Ovary (tissue), 10 donors: ENCODE measurements at places on chromosomes 4 and X.
A peak's percentile ranks its signal among the peaks of the same experiment; 100 is the strongest.

DNA sequence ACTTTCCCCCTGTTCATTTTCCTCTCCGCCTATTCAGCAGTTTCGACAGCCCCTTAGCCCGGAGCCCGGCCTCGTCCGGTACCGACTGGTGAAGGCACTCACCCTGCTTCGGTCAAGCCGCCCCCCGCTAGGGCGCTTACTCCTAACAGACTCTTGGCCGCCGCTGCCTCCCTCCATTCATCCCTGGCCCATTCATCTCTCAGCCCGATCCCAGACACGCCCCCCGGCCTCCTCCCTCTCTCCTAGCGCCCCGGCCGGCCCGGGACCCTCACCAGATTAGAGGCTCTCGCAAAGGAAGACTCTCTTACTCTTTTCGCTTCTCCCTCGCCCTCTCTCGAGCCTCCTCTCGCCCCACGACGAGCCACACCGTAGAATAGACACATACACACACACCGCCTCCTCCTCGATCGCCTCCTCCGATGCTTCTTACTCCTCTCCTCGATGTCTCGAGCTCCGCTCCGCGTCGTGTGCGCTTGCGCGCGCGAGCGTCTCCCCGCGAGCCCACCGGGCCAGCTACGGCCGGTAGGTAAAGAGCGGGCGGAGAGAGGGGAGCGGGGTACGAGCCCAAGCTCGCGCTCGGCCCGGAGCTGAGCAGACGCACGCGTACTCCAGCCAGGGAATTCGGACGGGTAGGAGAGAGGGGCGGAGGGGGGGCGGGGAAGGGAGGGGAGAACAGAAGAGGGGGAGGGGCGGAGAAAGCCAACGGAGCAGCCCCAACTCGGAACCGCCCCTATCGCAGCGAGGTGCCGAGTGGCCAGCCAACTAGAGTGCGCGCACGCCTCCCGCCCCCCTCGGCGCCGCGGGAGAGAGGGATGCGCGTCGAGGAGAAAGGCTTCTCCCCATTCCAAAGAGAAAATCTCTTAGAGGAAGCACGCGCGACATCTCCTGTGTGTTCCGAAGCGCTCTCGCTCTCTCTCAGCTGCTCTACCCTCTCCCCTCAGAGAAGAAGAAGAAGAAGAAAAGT lies at the start of gene WNK3:
WNK3 (minus strand) TSS at position 633 of the 964 bp plus-strand sequence.
- no peaks in the 10 kb centered on the region for H3K4me1 ChIP-seq
- no peaks in the 10 kb centered on the region for H3K27me3 ChIP-seq
- peak; percentile 90 for DNase-seq
- H3K27ac ChIP-seq: peak within 1 kb of the TSS; percentile 98
- no peaks in the 10 kb centered on the region for H3K36me3 ChIP-seq

DNA sequence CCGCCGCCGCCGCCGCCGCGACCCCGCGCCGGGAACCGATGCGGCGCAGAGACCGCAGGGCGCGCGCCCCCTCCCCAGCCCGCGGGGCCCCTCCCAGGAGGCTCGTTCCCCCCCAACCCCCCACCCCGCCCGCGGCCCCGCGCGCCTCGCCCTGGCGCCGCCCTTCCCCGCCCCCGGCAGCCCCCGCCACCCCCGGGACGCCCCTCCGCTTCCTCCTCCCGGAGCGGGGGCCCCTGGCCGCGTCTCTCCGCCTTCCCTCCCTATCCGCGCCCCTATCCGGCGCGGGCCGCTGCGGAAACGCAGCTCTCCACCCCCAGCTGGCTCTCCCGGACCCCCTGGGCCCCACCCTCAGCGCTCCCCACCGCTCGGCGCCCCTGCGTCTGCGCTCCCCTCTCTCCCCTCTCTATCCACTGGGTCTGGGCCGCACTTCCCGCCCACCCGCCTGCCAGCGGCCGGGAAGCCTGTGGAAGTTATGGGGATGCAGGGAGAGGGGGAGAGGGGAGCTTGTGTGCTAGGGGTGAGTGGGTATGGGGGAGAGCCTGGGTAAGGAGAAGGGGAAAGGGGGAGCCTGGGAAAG lies at the start of gene TMEM271:
TMEM271 (minus strand) TSS at position 51 of the 577 bp plus-strand sequence. CDS start 233 bp downstream, outside the sequence.
- no peaks in the 10 kb centered on the region for H3K27me3 ChIP-seq
- no peak within 1 kb of the TSS for H3K4me3 ChIP-seq
- no peak within 1 kb of the TSS for H3K27ac ChIP-seq
- peaks cover 1% of the 10 kb centered on the region for H3K4me1 ChIP-seq
- no peaks in the 10 kb centered on the region for H3K36me3 ChIP-seq

DNA sequence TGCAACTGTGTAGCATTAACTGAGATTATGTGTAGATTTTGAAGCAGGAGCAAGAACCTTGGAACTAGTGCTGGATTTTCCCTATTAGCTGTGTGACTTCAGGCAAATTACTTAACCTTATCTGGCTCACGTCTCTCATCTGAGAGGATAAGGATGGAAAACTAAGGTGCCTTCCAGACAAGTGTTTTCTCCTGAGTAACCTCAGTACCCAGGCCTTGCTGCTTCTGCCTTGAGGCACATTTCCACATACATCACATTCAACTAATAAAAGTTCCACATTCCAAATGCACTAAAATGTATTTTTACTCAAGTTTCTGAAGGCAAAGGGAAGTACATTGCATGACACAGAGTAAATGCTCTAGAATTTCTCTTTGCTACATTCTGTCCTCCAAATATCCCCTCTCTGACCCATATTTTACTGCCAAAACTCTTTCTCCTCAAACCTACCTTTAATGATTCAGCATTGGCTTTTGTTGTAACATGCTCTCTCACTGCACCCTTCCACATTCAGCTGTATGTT lies 195.4 kb upstream of the ADGRL3 start:
- H3K4me3 ChIP-seq: no peak overlapping the region
- H3K27me3 ChIP-seq: no peaks in the 10 kb centered on the region
- no peaks in the 10 kb centered on the region for H3K4me1 ChIP-seq
- no peaks in the 10 kb centered on the region for H3K36me3 ChIP-seq
- no peak overlapping the region for H3K27ac ChIP-seq

- no peaks in the 10 kb centered on the region for H3K4me1 ChIP-seq
- no peaks in the 10 kb centered on the region for H3K27me3 ChIP-seq
- no peaks in the 10 kb centered on the region for H3K36me3 ChIP-seq
- H3K27ac ChIP-seq: no peak overlapping the region
- H3K4me3 ChIP-seq: no peak overlapping the region
These were observed 33.1 kb downstream of the ENPEP start for GRCh38 chr4:110508827-110509710.

DNA sequence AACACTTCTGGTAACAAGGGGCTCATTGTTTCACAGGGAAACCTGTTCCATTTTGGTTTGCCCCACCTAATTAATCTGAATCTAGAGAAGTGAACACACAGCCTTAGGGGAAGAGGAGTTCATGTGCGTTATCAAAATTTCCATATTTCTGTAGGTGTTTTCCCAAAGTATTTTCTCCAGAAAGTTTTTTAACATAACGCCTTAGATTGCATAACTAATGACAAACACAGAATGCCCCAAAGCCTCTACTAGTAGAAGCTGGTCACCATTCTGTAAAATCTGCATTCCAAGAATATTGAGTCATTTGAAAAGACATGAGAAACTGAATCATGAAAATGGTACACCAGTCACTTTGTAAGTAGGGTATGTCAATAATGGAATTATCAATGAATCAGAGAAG lies 41.1 kb downstream of the IL13RA2 start:
- no peak overlapping the region for H3K27ac ChIP-seq
- no peaks in the 10 kb centered on the region for H3K36me3 ChIP-seq
- no peaks in the 10 kb centered on the region for H3K27me3 ChIP-seq

DNA sequence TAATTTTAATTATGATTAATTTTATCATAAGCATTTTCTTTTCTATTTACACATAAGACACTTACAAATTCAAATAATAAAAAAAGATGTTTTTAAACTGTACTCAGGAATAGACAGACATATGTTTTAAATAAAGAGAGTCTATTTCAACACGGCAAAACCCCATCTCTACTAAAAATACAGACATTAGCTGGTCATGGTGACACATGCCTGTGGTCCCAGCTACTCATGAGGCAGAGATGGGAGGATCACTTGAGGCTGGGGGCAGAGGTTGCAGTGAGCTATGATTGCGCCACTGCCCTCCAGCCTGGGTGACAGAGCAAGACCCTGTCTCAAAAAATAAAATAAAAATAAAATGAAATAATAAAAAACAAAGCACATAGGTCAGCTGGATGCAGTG lies 14.8 kb downstream of the FAM9B start:
- H3K4me3 ChIP-seq: no peak overlapping the region
- H3K4me1 ChIP-seq: no peaks in the 10 kb centered on the region
- H3K27me3 ChIP-seq: no peaks in the 10 kb centered on the region
- H3K27ac ChIP-seq: no peak overlapping the region
- no peak for DNase-seq

DNA sequence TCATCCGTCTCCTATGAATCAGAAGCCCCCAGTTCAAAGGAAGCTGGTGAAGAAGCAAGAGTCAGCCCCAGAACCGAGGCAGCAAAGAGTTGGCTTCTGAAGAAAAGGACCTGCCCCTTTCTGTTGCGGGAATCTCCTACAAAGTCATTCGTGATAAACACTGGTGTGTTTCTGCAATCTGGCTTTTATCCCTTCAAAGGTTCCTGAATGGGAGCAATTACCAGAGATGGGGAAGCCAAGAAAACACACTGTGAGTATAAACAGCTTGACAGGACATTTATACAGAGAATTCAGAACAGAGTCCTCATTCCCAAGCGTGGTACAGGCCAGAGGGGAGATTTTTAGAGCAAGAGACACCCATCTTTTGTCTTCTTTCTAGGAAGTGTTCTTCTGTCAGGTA lies 226.8 kb upstream of the LNX1 start:
- H3K4me3 ChIP-seq: no peak overlapping the region
- no peak for DNase-seq
- H3K36me3 ChIP-seq: no peaks in the 10 kb centered on the region
- H3K27ac ChIP-seq: no peak overlapping the region
- no peaks in the 10 kb centered on the region for H3K27me3 ChIP-seq

DNA sequence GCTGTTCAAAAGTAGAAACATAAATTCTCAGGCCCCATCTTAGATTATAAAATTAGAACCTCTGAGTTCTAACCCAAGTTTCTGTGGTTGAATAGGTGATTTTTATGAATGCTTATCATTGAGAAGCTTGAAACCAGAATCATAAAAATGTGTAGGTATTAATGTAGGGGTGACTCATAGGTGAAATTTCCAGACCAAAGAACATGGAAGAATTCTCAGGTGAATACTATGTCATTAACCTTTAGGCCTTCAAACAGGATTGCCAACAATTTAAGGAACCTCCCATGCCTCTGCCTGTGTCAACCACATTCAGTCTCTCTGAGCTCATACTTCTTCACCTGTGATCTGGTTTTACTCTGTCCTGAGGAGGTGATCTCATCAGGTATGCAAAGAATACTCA lies 177.8 kb downstream of the NPFFR2 start:
- no peak for DNase-seq
- H3K27me3 ChIP-seq: no peaks in the 10 kb centered on the region
- H3K27ac ChIP-seq: no peak overlapping the region
- H3K4me1 ChIP-seq: no peaks in the 10 kb centered on the region

- H3K27me3 ChIP-seq: no peaks in the 10 kb centered on the region
- H3K4me3 ChIP-seq: no peak overlapping the region
- no peaks in the 10 kb centered on the region for H3K36me3 ChIP-seq
- DNase-seq: no peak
These were observed 331.0 kb upstream of the PCDH10 start for GRCh38 chr4:132818091-132818490.

GRCh38 chrX:102840871-102841705 lies 96.0 kb upstream of the RAB40AL start:
- H3K27ac ChIP-seq: no peak overlapping the region
- no peaks in the 10 kb centered on the region for H3K36me3 ChIP-seq
- H3K4me1 ChIP-seq: no peaks in the 10 kb centered on the region
- H3K27me3 ChIP-seq: no peaks in the 10 kb centered on the region
- no peak for DNase-seq
- no peak overlapping the region for H3K4me3 ChIP-seq

- no peak for DNase-seq
- no peaks in the 10 kb centered on the region for H3K36me3 ChIP-seq
- H3K4me3 ChIP-seq: no peak overlapping the region
- no peak overlapping the region for H3K27ac ChIP-seq
- no peaks in the 10 kb centered on the region for H3K27me3 ChIP-seq
These were observed 52.8 kb upstream of the CLNK start for GRCh38 chr4:10737337-10737736.

DNA sequence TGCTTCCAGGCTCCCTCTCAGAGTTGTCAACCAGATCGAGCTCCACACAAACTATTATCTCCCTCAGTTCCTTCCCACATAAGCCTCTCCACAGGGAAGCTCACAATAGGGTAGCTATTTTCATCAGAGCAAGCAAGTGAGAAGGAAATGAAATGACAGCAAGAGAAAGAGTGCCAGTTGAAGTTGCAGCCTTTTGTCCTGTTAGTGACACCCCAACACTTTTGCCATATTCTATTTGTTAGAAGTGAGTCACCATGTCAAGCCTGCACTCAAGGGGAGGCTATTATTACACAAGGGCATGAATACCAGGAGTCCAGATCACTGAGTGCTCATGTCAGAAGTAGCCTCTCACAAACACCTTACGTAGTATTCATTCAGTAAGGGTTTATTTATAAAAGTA lies 266.3 kb upstream of the NOCT start:
- H3K27me3 ChIP-seq: no peaks in the 10 kb centered on the region
- H3K4me3 ChIP-seq: no peak overlapping the region
- no peaks in the 10 kb centered on the region for H3K36me3 ChIP-seq
- H3K4me1 ChIP-seq: no peaks in the 10 kb centered on the region
- no peak overlapping the region for H3K27ac ChIP-seq
- no peak for DNase-seq

DNA sequence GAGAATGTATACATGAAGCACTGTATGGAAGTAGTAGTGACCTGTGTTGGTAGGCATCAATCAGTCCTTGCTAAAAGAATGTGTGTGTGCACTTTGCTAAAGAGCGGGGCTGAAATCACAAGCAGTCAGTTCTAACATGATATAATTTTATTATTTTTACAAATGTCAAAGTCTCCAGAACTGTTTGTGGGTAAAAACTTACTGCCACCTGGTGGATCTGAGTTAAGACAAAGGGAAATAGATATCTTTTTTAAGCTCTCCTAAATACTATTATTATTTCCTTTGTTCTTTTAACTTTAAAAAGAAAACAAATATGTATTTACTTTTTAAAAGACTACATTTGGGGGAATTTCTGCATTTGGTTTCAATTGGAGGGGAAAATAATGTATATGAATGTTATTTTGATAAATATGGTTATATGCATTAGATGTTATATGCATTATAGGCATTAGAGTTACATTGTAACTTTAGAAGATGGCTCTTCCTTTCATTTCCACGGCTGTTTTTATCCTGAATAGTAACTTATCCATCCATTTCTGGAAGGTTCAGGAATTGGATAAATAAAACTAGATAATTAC lies 7.8 kb upstream of the CLOCK start:
- H3K4me1 ChIP-seq: no peaks in the 10 kb centered on the region
- DNase-seq: no peak
- H3K27me3 ChIP-seq: no peaks in the 10 kb centered on the region
- H3K4me3 ChIP-seq: no peak overlapping the region
- no peak overlapping the region for H3K27ac ChIP-seq
- H3K36me3 ChIP-seq: no peaks in the 10 kb centered on the region
